Spleen (tissue), 13 donors: ENCODE measurements at places on chromosomes 1 and 21. TPM values are rescaled to one million over a fixed set of nuclear protein-coding genes. Genes with fewer than 3 reads are reported as not detected.

KIF14 gene
- 0.09 TPM for polyA plus RNA-seq

DNASE2B gene
- polyA plus RNA-seq = 0.13 TPM

TRIM45 gene
- 8.1 TPM for polyA plus RNA-seq

APCS gene
- polyA plus RNA-seq = not detected

C1orf115 gene
- polyA plus RNA-seq = 14.3 TPM
